Occipital lobe (tissue), 3 donors: ENCODE measurements at places on chromosomes 5 and 9.

- DNase-seq: no peak
These were observed 17.4 kb downstream of the ELOVL7 start for GRCh38 chr5:60826653-60827052.

DNA sequence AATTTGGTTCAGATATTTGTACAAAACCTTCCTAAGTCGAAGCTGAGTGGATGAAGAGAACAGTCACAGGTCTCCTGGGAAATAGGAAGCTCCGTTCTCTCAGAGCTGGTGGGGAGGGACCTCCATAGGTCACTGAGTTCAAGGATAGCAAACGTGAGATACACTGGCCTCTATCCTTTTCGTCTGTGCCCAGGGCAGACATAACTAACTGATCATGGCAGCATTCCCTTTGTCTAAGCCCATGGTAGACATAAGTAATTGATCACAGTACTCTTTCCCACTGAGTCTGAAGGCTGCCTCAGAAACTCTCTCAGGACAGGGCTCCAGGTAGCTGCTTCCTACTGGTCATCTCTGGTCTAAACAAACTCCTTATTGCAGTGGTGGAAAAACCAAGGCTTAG, 12.3 kb upstream of the CORO2A start:
- no peak for DNase-seq

DNA sequence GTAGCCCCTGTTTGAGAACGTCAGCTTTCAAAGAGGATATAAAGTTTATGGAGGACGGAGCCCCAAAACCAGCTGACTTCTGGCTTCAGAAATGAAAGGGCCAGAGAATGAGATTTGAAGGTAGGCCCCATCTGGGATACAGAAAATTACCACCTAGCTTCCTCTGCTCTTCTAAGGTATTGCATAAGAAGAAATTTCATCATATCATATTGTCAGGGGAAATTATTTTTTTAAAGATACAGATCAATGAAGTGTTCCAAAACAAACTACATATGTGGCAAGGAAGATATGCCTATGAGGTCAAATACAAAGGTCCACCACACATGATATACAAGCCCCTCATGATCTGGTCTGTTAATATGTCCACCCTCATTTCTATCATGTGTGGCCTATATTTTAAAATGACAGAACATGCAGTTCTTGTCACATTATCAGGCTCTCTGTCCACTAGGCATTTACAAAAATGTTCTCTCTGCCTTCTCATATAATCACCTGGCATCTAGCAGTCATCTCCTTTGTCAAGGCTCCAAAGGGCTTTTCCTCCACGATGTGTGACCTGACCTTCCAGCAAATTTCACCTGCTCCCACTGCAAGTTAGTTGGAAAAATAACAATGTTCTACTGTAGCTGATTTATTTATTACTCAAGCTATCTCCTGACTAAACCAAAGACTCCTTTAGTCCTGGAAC, 83.1 kb downstream of the DPYSL3 start:
- DNase-seq: no peak

DNA sequence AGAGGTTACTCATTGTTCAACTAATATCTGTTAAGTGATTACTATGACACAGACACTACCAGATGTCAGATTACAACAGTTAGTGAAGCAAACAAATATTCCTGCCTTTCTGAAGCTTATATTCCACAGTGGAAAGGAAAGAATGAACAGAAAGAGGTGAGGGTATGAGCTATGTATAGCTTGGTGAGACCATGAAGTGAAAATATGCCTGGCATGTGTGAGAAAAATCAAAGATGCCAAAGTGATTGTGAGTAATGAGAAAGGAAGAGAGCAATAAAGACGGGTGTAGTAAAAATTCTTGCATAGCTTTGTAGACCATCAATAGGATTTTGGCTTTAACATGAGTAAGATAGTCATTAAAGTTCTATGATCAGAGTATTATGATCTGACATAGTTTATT, 734.5 kb upstream of the NUDT12 start:
- DNase-seq: no peak

GRCh38 chr5:115758356-115758755, 58.1 kb downstream of the CDO1 start:
- no peak for DNase-seq

DNA sequence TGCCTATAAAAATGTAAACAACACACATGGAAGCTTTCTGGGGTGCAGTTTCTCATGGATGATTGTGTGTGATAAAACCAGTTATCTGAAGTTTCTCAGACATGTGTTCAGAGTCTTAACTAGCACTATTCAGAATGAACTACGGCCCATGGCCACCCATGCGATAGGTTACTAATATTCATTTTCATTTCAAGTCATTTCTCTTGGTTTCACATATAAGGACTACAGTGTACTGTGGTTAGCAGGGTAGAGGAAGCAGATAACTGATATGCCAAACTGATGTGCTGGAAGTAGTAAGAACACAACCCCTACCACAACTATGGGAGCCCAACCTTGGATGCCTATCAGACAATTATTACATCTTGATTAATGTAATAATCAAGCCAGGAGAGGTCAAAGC, 372.1 kb downstream of the DTWD2 start:
- DNase-seq: no peak

DNA sequence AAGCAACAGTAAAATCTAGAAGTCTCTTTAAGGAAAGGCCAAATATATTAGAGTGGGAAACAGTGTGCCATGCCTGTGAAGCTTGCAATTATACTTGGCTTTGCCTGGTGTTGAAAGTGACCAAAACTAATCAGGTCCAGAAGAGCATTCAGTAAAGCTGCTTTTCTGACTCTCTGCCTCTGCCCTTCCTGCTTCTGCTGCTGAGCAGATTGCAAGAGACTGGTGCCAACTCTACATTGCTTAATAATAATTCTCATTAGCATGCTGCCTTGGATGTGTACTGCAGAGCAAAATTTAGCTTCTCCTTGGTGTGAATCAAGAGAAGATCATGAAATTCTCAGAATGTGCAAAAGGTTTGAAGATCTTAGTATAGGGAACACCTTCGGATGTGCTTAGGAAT, 120.4 kb upstream of the RFX3 start:
- DNase-seq: no peak

- no peak for DNase-seq
These were observed 33.2 kb downstream of the F2RL2 start for GRCh38 chr5:76590027-76590426.

DNA sequence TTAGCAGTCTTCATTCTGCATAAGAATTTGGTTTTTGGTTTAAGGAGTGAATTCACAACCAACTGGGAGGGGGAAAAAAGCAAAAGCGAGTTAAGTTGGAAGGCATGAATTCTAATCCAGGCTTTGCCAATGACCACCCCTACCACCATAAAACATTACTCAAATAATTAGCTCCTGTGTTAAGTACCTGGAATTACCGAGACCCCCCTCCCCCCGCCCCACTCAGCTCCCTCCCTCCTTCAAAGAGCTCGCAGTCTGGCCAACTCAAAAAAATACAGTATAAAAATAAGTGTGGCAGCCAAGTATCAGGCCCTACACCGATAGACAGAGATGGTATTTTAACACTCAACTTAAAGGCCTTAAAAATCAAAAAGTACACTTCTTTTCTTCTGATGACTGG, 492 bp downstream of the ATG12 start:
- no peak for DNase-seq

DNA sequence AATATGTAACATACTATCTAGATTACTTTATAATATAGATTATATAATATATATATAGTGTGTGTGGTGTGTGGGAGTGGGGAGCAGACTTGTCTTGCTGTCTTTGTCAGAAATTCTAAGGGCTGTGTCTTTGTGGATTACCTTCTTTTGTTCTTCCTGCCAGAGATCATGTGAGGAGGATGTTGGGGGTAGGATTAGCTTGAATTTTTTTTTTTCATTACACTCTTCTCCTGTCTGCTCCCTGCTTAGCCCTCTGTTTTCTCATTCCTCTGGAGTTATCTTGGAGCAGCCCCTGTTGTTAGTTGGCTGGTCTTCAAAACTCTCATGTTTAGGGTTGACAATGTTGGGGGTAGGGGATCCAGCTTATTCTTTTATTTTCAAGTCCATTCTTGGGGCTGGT, 21.0 kb upstream of the C9orf40 start:
- DNase-seq: no peak

GRCh38 chr5:127333483-127333882, 42.9 kb downstream of the MEGF10 start:
- DNase-seq: no peak

GRCh38 chr5:91366551-91366950, 16.6 kb downstream of the ARRDC3 start:
- no peak for DNase-seq

DNA sequence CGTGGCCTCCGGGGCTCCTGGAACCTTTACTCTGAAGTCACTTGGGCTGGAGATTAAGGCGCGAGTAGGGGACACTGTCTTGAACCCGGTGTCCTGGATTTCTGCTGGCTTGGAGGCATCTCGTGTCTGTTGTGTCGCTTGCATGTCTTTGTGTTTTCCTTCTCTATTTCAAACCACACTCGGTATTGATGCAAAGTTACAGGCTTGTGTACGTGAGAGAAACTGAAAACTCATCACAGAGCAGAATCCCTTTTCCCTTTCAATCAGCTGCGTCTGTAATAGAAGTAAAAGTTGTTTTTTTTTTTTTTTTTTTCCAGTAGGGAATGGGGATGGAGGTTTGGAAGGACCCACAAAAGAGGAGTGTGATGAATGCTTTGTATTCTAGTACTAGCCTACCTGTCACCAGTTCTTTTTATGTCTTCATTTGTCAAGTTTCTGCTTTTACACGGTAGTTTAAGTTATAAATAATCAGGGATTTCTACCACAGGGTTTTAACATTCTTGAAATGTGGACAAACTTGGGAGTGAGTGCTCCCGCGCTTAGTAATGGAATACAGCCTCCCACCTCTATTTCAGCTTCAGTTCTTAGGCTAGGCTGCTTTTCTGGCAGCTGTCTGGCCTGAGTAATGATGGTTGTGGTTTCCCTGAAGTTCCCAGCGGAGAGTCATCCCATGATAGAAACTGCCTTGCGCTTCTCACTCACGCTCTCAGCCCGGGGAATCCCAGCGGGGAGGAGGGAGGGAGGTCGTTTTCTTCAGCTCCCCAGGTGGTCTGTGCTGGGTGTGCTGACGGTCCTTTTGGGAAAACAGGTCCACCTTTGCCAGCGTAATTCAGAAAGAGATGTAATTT, 763 bp downstream of the TJP2 start:
- peak; percentile 50 for DNase-seq

DNA sequence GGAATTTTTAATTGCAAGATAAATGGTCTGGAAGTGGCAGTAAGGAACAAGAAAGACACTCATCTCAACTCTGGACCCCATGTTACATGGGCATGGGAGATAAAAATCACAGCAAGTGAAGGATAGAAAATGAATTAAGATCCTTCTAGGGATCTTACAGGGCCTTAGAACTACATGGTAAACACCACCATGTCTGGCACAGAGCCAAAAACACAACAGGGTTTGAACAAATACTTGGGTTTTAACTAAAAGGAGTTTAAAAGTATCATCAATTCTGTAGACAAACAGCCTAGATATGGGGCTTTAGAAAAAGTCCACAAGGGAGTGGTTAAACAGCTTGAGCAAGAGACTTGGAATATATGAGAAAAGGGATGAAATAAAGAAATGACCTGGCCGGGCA, 366.4 kb downstream of the ARL15 start:
- no peak for DNase-seq

- DNase-seq: no peak
These were observed 66.1 kb upstream of the PPP1R26 start for GRCh38 chr9:135413461-135413860.

- DNase-seq: no peak
These were observed 141.4 kb downstream of the AOPEP start for GRCh38 chr9:94867842-94868312.

DNA sequence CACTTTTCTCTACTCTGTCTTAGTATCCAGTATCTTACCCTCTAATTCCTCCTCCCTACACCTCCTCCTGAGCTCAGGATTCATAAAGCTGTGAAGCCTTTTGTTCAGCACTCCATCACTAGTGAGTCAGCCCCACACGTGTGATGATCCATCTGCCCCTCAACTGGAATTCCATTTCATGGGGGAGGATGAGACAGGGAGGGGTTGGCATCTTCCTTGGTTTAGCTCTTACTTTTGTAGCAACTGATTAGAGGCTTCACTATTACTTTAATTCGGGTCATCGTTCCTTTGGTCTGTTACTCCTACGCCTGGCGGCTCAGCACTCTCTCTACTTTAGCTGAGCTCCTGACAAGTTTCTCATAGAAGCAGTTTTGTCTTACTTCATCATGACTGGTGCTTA, 11.8 kb downstream of the BTNL8 start:
- no peak for DNase-seq

- DNase-seq: no peak
These were observed 388.3 kb upstream of the CHD1 start for GRCh38 chr5:99317136-99317535.

DNA sequence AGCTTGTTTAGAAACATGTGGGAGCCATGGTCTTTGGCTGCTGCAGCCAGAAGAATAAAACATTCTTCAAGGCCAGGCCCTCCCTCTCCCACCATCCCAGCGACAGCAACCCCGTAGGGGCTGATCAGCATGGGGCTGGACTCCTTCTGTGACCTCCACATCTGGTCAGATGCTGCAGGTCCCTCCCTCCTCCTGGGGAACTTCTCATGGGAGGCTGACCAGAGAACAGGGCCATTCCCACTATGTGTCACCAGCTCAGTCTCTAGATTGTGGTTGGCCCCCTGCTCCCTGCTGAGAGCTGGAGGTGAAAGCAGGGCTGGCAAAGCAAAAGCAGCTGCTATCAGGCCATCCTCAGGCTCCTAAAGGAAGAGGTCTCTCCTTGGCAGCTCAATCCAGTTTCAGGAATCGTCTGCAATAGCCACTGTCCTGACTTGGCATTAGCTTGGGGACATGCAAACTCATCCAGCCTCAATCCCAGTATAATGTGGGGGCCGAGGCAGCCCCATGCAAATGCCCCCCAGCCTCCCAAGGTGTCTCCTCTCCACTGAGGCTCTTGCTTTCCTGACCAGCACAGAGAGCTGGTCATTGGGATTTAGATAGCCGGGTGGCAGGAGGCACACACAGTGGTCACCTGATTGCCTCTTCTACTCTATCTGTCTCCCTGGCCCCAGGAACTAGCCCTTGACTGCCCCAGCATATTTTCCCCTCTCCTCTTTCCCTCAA, 81.5 kb downstream of the NRG2 start:
- no peak for DNase-seq
